ENCODE measurements at places on chromosomes 12 and 14.

DNA sequence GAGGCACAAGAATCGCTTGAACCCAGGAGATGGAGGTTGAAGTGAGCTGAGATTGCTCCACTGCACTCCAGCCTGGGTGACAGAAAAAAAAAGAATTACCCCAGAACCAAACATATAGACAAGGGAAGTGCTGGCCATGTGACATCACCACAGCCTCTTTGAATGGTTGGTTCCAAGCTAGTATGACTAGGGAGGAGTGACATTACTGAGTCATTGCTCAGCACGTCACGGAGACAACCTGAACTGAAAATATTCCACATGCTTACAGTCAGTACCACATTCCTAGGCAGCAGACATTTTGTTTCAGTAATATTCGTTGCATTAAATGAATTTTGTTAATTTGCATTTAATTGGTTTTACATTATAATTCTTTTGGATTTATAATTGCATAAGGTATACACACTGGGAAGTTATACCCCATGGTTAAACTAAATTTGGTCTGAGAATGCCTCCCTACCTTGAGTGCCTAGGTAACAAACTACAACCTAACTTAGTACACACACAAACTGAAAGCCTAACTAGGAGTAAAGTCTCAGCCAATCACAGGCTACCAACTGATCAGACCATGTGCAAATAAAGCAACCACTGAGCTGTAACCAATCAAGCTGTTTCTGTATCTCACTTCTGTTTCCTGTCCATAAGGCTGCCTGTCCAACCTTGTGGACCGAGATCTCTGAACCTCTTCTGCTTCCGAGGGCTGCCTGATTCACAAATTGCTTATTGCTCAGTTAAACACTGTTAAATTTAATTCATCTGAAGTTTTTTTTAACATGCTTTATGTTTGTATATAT is 164.4 kb downstream of the CAND1 start:
- DNase-seq = no peak

- DNase-seq = no peak
These were observed 1145.7 kb downstream of the VRK1 start for GRCh38 chr14:97942921-97943320.

DNA sequence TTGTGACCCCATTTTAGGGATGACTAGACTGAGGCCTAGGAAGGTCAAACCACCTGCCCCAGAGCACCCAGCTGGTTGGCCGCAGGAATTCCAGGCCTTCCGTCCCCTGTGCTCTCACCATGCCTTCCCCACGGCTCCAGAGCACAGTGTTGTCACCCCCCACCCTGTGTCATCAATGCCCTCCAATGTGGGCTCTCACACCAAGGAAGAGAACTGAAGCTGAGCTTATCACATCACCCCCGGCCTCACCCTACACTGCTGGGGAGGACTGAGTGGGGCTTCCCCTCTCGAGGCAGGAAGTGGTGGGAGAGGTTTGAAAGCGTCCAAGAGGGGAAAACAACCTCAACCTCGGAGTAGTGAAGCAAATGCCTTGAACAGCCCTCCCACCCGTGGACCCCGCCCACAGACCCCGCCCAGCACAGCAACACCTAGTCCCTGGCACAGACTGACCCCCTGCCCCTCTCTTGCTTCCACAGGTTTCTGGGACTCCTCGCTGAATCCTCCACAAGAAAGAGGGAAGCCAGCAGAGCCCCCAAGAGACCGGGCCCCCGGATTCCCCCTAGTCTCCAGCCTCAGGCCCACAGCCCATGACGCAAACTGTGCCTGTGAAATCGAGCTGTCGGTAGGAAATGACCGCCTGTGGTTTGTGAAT is 97.2 kb downstream of the LGMN start:
- DNase-seq = peak; percentile 90

DNA sequence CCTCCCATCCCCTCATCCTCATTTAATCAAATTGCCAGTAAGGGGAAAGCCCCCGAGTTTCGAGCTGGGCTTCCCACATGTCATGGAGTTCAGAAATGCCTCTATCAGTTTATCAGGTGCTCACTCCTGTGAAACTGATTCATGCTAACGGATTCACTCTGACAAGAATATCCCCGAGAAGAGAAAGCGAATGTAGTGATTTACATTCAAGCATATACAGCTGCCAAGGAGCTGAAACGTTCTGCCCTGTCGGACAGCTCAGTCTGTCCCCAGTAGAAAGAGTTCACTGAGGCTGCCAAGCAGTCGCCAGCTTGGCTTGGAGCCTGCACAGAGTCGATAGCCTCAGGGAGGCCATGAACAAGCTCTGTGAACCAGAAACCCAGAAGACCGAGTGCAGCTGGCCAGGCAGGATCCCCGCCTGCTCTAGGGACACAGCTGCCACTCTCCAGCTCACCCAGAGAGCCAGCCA is 88.4 kb downstream of the TMCC3 start:
- DNase-seq = peak; percentile 13

DNA sequence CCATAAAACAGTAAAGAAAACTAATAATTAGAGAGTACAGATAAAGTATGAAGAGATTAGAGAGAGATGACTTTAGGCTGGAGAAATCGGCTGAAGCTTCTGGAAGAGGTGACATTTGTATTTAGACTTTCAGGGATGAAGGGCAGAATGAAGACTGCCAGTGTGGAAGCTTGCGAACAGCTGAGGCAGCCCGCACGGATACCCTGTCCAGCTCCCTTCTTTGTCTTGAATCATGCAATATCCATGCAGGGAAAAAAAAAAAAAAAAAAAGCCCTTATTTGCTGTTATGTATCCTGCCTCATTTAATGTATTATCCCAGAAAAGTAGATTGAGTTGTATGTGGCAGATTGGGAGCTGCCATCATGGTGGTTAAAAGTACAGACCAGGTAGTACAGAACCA is 331.8 kb downstream of the ZFP36L1 start:
- DNase-seq = no peak

DNA sequence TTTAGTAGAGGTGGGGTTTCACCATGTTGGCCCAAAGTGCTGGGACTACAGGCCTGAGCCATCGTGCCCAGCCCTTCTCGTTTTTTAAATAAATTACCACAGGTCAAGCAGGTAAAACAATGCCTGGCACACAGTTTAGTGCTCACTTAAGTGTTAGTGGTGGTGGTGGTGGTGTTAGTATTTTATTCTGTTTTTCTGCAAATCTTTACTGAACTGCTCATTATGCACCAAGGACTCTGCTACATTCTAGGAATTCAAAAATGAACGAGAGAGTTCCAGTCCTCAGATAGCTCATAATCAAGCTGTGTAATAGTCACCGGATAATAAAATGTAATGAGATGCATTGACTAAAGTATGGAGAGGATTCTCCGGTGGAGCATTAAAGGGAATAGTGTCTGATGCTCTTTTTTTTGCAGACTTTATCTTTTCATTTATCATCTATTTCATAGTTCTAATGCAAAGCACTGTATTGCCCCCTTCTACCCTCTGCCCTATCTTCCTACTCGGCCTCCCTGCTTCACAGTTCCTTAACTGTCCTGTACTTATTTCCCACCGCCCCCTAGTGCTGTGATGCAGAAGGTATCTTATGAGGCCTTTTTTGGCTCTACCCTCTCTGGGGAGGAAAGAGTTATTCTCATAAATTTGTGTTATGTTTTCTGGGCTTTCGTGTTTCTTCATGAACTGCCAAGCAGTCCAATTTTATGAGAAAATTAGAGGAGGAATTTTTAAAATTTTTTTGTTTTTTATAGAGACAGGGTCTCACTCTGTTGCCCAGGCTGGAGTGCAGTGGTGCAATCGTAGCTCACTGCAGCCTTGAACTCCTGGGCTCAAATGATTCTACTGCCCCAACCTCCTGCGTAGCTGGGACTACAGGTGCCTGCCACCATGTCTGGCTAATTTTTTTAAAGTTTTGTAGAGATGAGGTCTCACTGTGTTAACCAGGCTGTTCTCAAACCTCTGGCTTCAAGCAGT is 1.0 kb downstream of the ITFG2 start:
- peak; percentile 66 for DNase-seq

DNA sequence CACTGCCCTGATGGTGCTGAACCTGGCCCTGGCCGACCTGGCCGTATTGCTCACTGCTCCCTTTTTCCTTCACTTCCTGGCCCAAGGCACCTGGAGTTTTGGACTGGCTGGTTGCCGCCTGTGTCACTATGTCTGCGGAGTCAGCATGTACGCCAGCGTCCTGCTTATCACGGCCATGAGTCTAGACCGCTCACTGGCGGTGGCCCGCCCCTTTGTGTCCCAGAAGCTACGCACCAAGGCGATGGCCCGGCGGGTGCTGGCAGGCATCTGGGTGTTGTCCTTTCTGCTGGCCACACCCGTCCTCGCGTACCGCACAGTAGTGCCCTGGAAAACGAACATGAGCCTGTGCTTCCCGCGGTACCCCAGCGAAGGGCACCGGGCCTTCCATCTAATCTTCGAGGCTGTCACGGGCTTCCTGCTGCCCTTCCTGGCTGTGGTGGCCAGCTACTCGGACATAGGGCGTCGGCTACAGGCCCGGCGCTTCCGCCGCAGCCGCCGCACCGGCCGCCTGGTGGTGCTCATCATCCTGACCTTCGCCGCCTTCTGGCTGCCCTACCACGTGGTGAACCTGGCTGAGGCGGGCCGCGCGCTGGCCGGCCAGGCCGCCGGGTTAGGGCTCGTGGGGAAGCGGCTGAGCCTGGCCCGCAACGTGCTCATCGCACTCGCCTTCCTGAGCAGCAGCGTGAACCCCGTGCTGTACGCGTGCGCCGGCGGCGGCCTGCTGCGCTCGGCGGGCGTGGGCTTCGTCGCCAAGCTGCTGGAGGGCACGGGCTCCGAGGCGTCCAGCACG is 4.7 kb downstream of the LTB4R start:
- DNase-seq = no peak

DNA sequence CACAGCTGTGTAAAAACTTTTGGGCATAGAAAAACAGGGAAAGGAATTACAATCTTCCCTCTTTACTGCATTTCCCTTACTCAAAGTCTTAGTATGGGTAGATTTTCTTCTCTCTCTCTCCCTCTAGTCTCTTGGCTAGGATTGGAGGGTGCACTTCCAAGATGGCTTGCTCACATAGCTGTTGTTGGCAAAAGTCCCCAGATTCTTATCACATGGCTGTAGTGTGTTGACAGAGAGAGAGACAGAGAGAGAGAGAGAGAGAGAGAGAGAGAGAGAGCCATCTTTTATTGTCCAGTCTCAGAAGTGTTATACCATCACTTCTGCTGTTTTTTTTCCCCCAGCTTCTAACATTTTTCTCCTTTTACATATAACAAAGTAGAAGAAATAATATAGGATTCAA is 6.3 kb upstream of the OR4E2 start:
- DNase-seq = no peak

DNA sequence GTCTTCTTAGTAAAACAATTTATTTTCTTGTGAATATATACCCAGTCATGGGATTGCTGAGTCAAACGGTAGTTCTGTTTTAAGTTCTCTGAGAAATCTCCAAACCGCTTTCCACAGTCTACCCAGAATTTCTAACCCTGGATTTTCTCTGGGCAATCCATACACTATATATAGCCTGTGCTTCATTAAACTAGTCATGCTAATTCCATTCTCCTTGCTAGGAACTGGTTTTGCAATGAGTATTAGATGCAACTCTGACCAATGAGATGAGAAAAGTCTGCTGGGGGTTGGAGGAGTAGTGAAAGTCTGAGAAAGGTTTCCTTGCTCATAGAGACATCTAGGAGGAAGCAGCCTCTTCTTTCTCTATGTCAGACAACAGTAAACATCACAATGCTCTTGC is 196.1 kb upstream of the CDKN3 start:
- DNase-seq = no peak

GRCh38 chr12:89706986-89707702 is 1.5 kb downstream of the ATP2B1 start:
- DNase-seq = no peak

DNA sequence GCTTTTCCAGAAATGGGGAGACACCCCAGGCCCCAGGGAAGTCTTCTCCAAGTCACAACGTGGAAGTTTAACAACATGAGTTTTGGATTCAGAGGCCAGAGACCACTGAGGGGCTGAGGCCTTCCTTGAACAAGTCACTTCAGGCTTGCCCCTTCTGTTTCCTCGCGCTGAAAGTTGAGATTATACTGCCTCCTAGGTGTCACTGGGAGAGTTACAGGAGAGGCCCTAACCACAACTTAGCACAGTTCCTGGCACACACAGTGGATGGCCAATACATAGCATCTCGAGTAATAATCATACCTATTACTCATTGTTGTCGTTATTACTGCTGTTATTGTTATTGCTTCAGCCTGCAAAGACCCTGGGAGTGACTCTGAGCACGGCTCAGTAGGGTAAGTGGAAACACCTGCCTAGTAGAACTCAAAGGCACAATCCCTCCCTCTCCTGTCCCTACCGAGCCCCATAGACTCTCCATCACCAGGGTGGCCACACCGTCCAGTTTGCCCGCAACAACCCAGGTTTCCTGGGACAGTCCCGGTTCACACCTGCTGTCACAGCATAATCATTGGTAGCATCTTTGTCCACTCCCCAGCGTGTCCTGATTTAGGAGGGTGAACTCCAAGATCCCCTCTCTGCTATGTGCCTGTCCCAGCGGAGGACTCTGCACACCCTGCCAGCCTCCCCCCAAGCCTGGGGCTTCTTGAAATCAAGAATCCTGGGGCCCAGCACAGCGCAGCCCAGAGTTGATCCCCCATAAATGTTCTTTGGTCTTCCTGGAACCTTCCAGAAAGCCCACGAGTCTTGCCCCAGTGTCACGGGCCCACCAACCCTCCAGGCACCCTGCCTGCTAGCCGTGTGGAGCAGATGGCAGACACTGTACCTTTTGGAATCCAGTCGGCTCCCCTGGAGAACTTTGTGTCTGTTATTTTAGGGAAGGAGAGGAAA is 85.0 kb downstream of the SYNE3 start:
- peak; percentile 12 for DNase-seq

DNA sequence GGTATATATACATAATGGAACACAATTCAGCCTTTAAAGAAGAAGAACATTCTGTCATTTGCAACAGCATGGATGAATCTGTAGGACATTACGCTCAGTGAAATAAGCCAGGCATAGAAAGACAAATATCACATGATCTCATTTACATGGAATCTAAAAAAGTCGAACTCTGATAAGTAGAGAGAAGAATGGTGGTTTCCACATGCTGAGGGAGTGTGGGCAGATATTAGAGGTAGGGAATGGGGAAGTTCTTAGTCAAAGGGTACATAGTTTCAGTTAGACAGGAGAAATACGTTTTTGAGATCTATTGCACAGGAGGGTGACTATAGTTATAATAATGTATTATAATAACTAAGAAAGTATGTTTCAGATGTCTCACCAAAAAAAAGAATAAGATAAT is 71.4 kb downstream of the ADAMTS20 start:
- DNase-seq = no peak

DNA sequence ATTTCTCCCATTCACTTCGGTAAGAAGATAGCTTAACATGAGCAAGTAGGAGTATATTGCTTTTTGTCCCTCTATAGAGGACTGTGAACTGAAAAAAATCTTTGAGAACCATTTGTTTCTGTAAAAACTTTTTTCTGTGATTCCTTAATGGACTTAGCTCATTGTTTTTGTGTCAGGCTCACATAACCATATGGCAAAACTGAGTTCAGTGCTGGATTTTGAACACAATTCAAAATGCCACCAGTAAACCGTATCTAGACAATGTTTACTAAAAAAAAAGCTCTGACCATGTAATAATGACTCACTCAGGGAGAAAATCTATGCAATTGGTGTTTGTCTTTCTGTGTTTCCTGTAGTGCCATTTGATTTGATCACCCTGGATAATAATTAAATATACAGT is 5.2 kb downstream of the TRHDE start:
- no peak for DNase-seq

Measured in activated CD4-positive, alpha-beta memory T cell treated with anti-CD3 and anti-CD28 coated beads for 36 hours (primary cell).